ENCODE measurements at places on chromosomes 13 and 19.
A peak's percentile ranks its signal among the peaks of the same experiment; 100 is the strongest.

GRCh38 chr19:56266051-56266450 is 6.5 kb upstream of the EDDM13 start:
- no peak for DNase-seq

DNA sequence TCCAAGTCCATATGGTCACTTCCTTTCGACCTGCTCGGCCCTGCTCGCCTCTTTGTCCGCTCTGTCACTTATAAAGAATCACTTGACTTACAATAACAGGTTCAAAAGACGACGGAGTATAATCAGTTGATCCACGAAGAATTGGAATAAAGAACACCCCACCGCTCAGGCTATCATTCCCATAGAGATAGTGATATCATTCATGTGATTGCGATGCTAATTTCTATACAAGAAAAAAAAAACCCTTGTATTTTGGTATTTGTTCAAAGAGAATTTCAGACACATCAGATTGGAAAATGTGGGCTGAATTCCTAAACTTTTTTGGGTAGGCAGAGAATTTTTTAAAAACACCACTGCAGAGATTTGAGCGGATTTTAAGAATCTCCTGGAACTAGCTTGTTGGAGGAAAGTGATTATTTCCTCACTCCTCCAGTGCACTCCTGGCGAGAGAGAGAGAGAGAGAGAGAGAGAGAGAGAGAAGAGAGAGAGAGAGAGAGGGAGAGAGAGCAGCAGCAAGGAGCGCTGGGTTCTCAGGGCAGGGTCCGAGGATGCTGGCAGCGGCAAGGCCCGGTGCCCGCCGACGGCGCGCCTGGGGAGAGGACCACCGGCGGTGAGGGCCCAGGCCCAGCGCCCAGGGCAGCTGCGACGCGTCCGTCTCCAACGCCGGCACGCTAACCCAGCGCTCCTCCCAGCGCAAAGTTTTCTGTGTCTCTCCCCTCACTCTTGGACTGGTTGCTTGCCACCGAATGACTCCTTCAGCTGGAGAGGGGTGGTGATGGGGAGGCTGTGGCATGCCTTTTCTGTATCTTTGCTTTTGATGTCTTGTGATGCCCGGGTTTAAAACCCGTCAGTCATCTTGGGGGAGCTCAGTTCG is 149.0 kb upstream of the ZNF536 start:
- peak; percentile 35 for DNase-seq

GRCh38 chr19:47096721-47097120 is 16.9 kb downstream of the ZC3H4 start:
- peak; percentile 33 for DNase-seq

GRCh38 chr19:2613507-2614295 is 88.8 kb downstream of the GNG7 start:
- DNase-seq, result no peak

GRCh38 chr19:14467816-14468215 is 7.3 kb downstream of the PTGER1 start:
- DNase-seq, result peak; percentile 48

- DNase-seq, result no peak
Measured at GRCh38 chr13:89891416-89891815, 1456.1 kb upstream of the MIR17HG start.

DNA sequence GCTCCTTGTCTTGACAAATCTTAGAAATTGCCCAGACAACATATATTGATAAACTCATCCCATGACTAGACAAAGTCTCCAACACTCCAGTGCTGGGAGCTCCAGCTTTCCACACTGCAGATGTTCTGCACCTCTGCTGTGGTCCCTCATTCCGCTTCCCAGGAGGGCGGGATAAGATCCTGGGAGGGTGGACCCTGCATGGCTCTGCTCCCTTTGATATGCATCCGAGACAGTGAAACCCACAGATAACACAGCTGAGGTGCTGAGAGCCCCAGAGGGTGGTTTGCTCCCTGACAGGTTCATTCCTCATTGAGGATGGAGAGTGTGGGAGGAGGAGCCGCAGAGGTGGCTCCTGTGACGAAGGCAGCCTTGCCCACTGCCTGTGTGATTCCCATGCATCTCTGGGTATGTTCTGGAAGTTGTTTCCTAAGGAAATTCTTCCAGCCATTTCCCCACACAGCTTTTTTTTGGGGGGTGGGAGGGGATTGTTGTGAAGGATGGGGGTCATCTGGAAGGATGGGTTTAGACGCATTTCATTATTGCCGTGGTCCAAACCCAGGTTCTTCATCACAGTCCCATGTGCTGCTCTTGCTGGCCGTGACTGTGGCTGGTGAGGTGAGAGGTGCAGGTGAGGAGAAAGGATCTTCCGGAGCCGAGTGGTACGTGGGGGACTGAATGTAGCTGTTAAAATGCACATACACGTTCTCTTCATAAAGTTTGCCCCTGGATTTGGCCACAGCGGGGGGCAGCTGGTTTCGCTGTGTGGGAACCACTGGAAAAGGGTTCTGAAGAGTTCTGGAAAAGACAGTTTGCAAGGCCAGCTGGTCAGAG is 46.4 kb downstream of the SLC7A9 start:
- DNase-seq, result no peak

GRCh38 chr19:14030997-14031718 is 404 bp upstream of the IL27RA start:
- no peak for DNase-seq

GRCh38 chr19:15252398-15253018 is 20.3 kb upstream of the EPHX3 start:
- no peak for DNase-seq

- no peak for DNase-seq
Measured at GRCh38 chr13:106153876-106154275, 381.6 kb downstream of the EFNB2 start.

DNA sequence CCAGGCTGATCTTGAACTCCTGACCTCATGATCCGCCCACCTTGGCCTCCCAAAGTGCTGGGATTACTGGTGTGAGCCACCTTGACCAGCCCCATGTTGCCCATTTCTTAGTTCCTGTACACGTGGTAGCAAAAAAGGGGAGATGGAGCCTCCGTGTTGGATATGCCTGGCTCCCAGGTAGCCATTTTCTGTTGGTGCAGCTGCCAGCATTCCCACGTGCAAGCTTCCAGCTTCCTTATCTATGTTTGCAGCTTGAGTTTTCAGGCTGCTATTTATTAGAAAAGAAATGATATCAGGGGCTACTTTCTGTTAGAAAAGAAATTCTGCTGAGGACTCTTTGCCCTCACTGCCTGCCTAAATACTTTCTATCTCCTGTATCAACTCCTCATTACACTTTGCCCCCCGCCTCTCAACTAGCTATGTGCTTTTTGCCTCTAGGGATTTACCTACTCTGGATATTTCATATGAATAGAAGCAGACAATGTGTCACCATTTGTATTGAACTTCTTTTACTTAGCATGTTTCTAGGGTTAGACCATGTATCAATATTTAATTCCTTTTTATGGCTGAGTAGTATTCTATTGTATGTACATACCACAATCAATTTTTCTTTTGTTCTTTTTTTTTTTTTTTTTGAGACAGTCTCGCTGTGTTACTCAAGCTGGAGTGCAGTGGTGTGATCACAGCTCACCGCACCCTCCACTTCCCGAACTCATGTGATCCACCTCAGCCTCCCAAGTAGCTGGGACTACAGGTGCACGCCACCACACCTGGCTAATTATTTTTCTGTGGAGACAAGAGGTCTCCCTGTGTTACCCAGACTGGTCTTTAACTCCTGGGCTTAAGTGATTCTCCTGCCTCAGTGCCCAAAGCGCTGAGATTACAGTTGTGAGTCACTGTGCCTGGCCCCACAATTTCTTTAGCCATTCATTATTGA is 3.4 kb upstream of the TMED1 start:
- no peak for DNase-seq

DNA sequence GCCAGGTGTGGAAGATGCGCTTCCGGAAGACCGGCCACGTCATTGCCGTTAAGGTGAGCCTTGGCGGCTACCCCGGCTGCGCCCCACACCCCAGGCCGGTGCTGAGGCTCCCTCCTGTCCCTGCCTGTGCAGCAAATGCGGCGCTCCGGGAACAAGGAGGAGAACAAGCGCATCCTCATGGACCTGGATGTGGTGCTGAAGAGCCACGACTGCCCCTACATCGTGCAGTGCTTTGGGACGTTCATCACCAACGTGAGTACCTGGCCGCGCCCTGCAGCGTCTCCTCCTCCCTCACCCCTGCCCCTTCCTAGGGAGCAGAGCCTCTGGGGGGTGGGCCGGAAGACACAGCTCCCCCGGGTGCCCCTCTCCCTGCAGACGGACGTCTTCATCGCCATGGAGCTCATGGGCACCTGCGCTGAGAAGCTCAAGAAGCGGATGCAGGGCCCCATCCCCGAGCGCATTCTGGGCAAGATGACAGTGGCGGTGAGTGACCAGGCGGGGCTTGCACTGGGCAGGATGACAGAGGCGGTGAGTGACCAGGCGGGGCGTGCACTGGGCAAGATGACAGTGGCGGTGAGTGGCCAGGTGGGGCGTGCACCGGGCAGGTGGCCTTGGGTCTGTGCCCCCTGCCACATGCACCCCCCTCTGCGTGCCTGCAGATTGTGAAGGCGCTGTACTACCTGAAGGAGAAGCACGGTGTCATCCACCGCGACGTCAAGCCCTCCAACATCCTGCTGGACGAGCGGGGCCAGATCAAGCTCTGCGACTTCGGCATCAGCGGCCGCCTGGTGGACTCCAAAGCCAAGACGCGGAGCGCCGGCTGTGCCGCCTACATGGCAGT is 4.1 kb upstream of the TGFBR3L start:
- no peak for DNase-seq

DNA sequence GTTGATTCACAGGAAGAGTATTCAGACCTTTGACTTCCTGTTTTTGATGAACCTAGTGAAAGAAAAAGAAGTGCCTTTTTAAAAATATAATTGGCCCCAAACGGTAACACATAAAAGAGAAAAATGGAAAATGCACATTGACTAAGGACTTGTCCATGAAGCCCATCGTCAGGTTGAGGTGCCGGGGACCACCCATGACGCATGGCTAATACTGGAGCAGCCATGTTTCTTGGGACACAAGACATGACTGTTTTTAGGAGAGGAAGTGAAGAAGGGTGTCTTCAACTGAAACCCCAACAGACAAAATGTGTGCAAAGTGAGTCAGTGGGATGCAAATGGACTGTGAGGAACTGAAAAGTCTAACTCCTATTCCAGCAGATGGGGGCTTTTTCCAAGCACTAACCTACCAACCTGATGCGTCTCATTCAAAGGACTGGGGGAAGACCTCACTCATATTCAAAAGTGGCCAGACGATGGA is 459.4 kb downstream of the FOXO1 start:
- DNase-seq, result no peak

DNA sequence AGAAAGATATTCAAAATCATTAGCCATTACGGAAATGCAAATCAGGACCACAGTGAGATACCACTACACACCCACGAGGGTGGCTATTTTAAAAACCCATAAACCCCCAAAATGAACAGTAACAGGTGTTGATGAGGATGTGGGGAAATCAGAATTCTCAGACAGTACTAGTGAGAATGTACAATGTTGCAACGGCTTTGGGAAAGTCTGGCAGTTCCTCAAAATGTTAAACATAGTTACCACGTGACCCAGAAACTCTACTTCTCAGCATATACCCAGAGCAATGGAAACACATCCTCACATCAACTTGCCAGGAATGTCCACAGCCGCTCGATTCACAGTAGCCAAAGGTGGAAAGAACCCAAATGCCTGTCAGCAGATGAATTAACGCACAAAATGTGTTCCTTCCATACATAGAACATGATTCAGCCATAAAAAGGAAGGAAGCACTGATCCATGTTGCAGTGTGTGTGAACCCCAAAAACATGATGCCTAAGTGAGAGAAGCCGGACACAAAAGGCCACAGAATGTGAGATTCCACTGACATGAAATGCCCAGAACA is 7.0 kb downstream of the PLVAP start:
- no peak for DNase-seq

DNA sequence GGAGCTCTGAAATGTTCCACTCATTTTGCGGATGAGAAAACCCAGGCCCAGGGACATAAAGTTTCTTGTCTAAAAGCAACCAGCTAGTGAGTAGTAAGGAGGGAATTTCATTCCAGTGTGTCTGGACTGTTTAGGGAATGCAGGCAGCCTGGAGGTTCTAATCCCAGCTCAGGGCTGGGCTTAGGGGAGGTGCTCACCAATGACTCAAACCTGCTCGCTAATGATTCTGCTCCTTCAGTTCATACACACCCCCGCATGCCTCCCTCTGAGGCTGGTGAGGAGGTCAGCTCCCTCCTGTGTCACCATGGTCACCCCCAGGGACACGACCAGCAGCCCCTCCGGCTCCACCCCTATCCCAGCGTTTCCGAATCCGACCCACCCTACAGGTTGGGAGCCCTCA is 34.6 kb downstream of the CYP4F2 start:
- DNase-seq, result no peak

DNA sequence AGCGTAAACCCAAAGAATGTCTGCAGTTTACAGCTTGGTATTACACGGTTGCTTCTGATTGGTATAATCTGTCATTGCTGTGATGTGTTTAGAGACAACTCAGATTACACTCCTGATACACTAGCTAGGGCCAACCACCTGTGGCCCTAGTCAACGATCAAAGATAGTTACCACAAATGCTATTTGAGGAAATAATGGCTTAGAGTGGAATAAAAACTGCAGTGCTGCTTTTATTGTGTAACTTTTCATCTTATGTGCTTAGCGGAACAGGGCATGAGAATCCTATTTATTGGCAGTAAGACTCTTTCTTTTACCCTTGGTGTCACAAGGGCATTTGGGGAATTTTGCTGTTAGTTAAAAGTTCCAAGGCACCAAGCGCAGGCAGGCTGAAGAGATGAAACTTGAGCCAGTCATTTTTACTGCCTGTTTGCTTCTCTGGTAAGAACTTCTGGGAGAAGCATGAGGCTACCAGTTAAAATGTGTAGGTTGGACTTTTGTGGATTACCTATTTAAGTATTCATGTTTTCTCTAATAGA is 363.3 kb downstream of the KCNRG start:
- no peak for DNase-seq

GRCh38 chr19:384799-385169 is 24.2 kb downstream of the C2CD4C start:
- no peak for DNase-seq

GRCh38 chr19:12163826-12164225 is 930 bp downstream of the ZNF136 start:
- no peak for DNase-seq

DNA sequence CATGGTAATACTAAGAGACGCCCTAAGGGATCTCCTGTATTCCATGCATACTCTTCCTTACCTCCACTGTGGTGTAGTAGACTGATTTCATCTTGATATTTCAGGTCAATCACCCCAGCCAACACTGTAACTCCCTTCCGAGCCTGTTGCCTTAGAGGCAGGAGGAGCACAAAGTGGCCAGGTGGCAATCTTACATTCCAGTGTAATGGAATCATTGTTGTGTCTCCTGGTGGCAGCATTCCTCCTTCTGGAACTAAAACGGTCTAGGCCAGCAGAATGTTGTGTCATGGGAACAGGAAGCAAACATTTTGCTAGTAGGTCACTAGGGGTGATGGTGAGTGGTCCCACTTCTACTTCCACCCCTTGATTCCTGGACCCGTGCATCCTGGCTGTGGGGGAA is 405.7 kb upstream of the SLC10A2 start:
- DNase-seq, result no peak

- no peak for DNase-seq
Measured at GRCh38 chr13:86841264-86841663, 829.9 kb upstream of the SLITRK5 start.

GRCh38 chr19:41427647-41428480 is 690 bp upstream of the B3GNT8 start:
- peak; percentile 13 for DNase-seq

- DNase-seq, result no peak
Measured at GRCh38 chr13:50934735-50935435, 25.3 kb downstream of the RNASEH2B start.
